ENCODE measurements at places on chromosomes 12 and 14. TPM values are rescaled to one million over a fixed set of nuclear protein-coding genes. Genes with fewer than 3 reads are reported as not detected.
A peak's percentile ranks its signal among the peaks of the same experiment; 100 is the strongest.

GRCh38 chr12:119156401-119157044, 22.2 kb upstream of the HSPB8 start:
- H3K4me1 ChIP-seq: peaks cover 28% of the 10 kb centered on the region
- H3K27ac ChIP-seq: peak overlapping the region; percentile 81
- peak overlapping the region; percentile 47 for H3K4me3 ChIP-seq
- no peak for DNase-seq
- no peaks in the 10 kb centered on the region for H3K27me3 ChIP-seq
- no peaks in the 10 kb centered on the region for H3K36me3 ChIP-seq

DNA sequence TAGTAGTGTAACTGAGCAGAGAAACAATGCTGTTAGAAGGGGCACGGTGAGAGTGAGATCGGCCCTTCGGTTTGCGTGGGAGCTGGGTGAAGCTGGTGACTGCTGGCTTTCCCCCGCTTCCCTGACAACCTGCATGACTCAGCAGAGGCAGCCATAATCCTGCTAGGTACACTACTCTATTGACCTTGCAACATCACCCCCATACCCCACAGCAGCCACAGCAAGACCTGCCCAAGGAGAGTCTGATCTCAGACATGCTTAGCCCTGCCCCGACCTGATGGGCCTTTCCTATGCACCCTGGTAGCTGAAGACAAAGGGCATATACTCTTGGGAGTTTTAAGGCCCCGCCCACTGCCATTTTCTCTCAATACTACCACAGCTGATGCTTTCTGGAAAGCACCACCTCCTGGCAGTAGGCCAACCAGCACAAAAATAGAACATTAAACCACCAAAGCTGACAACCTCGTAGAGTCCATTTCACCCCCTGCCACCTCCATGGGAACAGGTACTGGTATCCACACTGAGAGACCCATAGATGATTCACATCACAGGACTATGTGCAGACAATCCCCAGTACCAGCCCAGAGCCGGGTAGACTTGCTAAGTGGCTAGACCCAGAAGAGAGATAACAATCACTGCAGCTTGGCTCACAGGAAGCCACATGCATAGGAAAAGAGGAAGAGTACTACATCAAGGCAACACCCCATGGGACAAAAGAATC, 75.9 kb upstream of the RGS6 start:
- no peak overlapping the region for H3K4me3 ChIP-seq
- no peaks in the 10 kb centered on the region for H3K36me3 ChIP-seq
- H3K27me3 ChIP-seq: no peaks in the 10 kb centered on the region
- no peak for DNase-seq
- H3K27ac ChIP-seq: no peak overlapping the region
- H3K4me1 ChIP-seq: no peaks in the 10 kb centered on the region

DNA sequence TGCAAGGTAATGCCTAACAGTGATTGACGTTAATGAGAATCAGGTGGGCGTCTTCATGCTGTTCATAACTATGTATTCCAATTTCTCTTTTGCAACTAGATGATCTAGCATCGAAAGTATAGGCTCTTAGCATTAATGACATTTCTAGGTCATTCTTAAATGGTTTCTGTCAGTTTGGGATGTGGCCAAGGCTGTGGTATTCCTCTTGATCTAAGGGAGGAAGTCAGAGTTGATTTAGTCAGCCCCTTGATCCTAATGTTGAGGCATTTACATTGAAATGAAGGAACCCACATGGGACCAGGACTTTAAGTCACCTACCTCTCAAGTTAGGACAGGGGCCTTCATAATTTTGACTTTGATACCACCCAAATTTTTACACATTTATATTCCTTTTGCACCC, 448.1 kb downstream of the NPAS3 start:
- H3K4me1 ChIP-seq: no peaks in the 10 kb centered on the region
- H3K27me3 ChIP-seq: no peaks in the 10 kb centered on the region
- H3K27ac ChIP-seq: no peak overlapping the region
- no peaks in the 10 kb centered on the region for H3K36me3 ChIP-seq

WNT1 gene
- total RNA-seq: not detected

TAS2R42 gene
- not detected for total RNA-seq

GRIN2B gene
- not detected for total RNA-seq

CCDC175 gene
- total RNA-seq: 0.78 TPM

DNA sequence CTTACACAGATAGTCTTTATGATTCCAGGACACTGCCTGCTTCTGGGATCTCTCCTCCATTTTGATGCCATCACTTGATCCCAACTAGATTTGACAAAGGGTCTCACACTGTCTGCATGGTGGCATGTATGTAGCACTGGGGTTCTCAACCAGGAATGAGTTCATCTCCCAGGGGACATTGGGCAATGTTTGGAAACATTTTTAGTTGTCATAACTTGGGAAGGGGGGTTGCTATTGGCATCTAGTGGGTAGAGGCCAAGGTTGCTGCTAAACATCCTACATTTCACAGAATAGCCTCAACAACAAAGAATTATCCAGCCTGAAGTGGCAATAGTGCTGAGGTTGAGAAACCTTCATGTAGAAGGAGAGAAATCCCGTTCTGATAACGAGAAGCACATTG, 376.2 kb downstream of the DPF3 start:
- H3K36me3 ChIP-seq: no peaks in the 10 kb centered on the region
- DNase-seq: no peak
- no peak overlapping the region for H3K4me3 ChIP-seq
- H3K27me3 ChIP-seq: no peaks in the 10 kb centered on the region
- no peak overlapping the region for H3K27ac ChIP-seq
- no peaks in the 10 kb centered on the region for H3K4me1 ChIP-seq

- no peak for DNase-seq
- no peak overlapping the region for H3K4me3 ChIP-seq
- H3K4me1 ChIP-seq: no peaks in the 10 kb centered on the region
- no peaks in the 10 kb centered on the region for H3K27me3 ChIP-seq
These were observed 8.6 kb downstream of the PMEL start for GRCh38 chr12:55957106-55957859.

RPS6KA5 gene
- total RNA-seq: 1.4 TPM

GRCh38 chr12:75814851-75815754, 216.5 kb downstream of the PHLDA1 start:
- H3K27ac ChIP-seq: peak overlapping the region; percentile 56
- peak; percentile 12 for DNase-seq
- no peaks in the 10 kb centered on the region for H3K36me3 ChIP-seq
- no peaks in the 10 kb centered on the region for H3K27me3 ChIP-seq
- peaks cover 5% of the 10 kb centered on the region for H3K4me1 ChIP-seq

- H3K4me1 ChIP-seq: peaks cover 5% of the 10 kb centered on the region
- H3K36me3 ChIP-seq: no peaks in the 10 kb centered on the region
- H3K4me3 ChIP-seq: no peak overlapping the region
These were observed 4.5 kb downstream of the E2F7 start for GRCh38 chr12:77060883-77061240.

TC2N gene
- 172 TPM for total RNA-seq

DNA sequence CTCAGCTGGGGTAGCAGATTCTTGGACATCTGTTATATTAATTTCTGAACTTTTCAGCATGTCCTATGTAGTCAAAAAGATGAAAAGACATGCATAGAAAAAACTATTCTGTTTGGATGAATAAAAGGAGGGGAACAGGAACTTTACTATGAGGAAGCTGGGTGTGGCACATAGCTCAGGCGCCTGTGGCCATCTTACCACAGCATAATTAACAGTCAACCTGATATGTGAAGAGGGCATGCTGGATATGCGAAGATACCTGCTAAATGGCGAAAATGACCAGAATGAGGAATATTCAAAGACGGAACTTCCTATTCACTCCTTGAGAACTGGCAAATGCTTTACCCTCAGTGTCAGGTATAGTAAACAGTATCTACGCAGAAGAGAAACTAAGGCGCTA, 18.4 kb downstream of the SETD3 start:
- peaks cover 21% of the 10 kb centered on the region for H3K36me3 ChIP-seq
- H3K27me3 ChIP-seq: no peaks in the 10 kb centered on the region
- H3K27ac ChIP-seq: no peak overlapping the region
- H3K4me1 ChIP-seq: no peaks in the 10 kb centered on the region
- H3K4me3 ChIP-seq: no peak overlapping the region
- no peak for DNase-seq

GRCh38 chr12:80099259-80099658, at the start of gene OTOGL:
Gene OTOGL (plus strand): TSS chr12:80099537. CDS start chr12:80209432, 109,895 bp downstream.
- H3K4me1 ChIP-seq: peaks cover 14% of the 10 kb centered on the region
- H3K27ac ChIP-seq: no peak within 1 kb of the TSS
- H3K4me3 ChIP-seq: no peak within 1 kb of the TSS
- H3K36me3 ChIP-seq: no peaks in the 10 kb centered on the region
- no peaks in the 10 kb centered on the region for H3K27me3 ChIP-seq

DNA sequence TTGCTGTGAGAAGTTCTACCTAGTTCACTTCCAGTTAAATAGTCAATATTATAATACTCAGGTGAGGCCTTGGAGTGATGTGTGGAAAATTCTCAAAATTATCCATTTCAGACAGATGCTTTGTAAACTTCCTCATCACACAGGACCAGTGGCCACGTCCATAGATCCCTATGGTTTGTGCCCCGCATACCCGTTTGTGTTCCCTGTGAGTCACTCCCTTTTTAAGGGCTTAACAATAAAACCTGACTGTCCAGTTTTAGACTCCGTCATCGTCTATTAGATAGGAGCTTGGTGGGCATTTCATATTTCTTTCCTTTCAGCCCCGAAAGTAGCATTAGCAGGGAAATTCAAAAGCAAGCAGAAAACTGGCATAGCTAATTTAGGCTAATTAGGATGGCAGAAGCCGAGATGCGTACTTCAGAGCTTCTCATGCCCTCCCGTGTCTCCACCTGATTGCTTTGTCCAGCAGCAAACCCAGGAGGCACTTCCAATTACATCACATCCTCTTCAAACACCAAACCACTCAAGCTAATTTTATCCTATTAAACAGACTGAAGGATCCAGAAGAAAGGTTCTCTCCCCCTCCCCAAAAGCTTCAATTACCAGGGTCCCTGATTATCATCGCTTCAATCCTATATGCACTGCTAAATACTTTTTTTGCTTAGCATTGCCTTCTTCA, 186.6 kb upstream of the OTX2 start:
- no peak overlapping the region for H3K27ac ChIP-seq
- H3K4me1 ChIP-seq: no peaks in the 10 kb centered on the region
- no peaks in the 10 kb centered on the region for H3K27me3 ChIP-seq
- H3K36me3 ChIP-seq: no peaks in the 10 kb centered on the region
- DNase-seq: no peak
- no peak overlapping the region for H3K4me3 ChIP-seq

GRCh38 chr12:64010069-64010686, 165.7 kb downstream of the SRGAP1 start:
- no peak overlapping the region for H3K4me3 ChIP-seq
- no peak for DNase-seq
- no peaks in the 10 kb centered on the region for H3K4me1 ChIP-seq
- H3K36me3 ChIP-seq: no peaks in the 10 kb centered on the region

DNA sequence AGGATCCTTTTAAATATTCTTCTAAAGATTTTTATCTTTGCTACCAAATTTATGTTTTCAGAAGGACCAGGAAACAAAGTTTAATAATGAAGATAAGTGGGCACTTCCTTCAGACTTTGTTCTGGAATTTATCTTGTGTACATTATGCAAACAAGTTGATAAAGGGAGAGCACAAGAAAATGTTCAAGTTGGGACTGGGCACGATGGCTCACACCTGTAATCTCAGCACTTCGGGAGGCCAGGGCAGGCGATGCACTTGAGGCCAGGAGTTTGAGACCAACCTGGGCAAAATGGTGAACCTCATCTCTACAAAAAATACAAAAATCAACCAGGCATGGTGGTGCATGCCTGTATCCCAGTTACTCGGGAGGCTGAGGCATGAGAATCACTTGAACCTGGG, 4.6 kb downstream of the PLBD1 start:
- no peak overlapping the region for H3K4me3 ChIP-seq
- peaks cover 7% of the 10 kb centered on the region for H3K4me1 ChIP-seq
- H3K27me3 ChIP-seq: no peaks in the 10 kb centered on the region

GRCh38 chr14:31994391-31995033, 82.6 kb upstream of the ARHGAP5 start:
- H3K4me1 ChIP-seq: no peaks in the 10 kb centered on the region
- no peak overlapping the region for H3K4me3 ChIP-seq
- H3K27me3 ChIP-seq: no peaks in the 10 kb centered on the region

DNA sequence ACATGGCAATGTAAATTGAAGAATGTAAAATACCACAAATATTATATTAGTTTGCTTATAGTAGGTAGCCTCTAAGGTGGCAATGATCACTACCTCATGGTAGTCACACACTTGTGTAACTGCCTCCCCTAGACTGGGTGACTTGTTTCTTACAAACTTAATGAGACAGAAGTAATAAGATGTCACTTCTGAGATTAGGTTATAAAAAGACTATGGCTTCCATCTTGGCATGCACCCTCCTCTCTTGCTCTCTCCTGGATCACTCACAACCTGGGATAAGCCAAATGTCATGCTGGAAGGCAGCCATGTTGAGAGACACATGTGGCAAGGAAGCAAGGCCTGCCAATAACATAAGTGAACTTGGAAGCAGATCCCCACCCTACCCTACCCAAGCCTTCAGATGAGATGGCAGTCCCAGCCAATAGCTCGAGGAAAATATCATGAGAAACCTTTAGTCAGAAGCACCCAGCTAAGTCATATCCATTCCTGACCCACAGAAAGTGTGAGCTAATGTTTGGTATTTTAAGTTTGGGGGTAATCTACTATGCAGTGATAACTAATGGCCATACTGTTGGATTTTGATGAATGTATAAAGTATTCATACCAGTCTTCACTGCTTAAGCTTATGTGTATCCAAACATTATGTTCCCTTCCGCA, 43.3 kb downstream of the PPP1R12A start:
- DNase-seq: no peak
- no peaks in the 10 kb centered on the region for H3K27me3 ChIP-seq
- no peak overlapping the region for H3K4me3 ChIP-seq
- H3K36me3 ChIP-seq: no peaks in the 10 kb centered on the region
- H3K27ac ChIP-seq: no peak overlapping the region

TAS2R31 gene
- 9.5 TPM for total RNA-seq

DACT1 gene
- 36.1 TPM for total RNA-seq

- H3K4me3 ChIP-seq: no peak overlapping the region
- no peak overlapping the region for H3K27ac ChIP-seq
- H3K27me3 ChIP-seq: no peaks in the 10 kb centered on the region
- H3K4me1 ChIP-seq: no peaks in the 10 kb centered on the region
These were observed 26.2 kb downstream of the ZC2HC1C start for GRCh38 chr14:75095690-75096089.

DNA sequence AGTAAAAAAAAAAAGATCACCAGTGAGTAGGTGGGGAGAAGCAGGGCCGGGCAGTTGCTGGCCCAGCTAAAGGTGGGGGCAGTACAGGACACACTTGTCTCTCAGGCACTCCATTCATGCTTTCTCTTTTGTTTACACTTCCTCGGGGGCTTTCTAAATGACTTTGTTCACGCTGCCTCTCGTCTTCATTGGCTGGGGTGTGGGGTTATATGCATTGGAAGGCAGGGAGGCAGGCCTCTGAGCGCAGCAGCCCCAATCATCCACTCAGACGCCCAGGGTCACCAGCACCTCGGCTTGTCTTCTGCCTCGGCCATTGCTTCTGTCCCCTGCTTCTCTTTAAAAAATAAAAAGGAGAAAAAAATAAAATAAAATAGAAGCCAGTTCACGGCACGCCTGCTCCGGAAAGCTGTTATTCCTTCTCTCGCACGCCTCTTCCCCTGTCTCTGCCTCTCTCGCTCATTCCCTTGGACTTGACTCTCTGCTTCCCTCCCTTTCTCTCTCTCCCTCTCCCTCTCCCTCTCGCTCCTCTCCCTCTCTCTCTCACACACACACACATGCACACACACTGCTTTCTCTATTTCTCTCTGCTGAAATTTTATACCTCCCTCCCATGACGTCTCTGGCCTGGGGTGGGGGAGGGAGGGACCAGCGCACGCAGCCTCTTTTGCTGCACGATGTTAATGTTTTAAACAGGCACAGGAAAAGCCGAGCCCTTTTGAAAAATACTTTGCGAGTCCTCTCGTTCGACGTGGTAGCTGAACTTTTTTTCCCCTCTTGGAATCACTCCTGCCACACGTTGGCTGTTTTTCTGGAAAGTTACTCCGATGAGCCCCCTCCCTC, at the start of gene TGFB3:
Gene TGFB3 (minus strand): TSS at position 570 of the 840 bp plus-strand sequence. CDS start 1,102 bp downstream, outside the sequence.
- H3K36me3 ChIP-seq: no peaks in the 10 kb centered on the region
- peaks cover 17% of the 10 kb centered on the region for H3K4me1 ChIP-seq
- peak within 1 kb of the TSS; percentile 93 for H3K4me3 ChIP-seq
- peak within 1 kb of the TSS; percentile 99 for H3K27ac ChIP-seq
- no peak for DNase-seq
- no peaks in the 10 kb centered on the region for H3K27me3 ChIP-seq
